Left hindlimb (tissue), 1 donor: ENCODE measurements at places on chromosomes 2 and 18.

DNA sequence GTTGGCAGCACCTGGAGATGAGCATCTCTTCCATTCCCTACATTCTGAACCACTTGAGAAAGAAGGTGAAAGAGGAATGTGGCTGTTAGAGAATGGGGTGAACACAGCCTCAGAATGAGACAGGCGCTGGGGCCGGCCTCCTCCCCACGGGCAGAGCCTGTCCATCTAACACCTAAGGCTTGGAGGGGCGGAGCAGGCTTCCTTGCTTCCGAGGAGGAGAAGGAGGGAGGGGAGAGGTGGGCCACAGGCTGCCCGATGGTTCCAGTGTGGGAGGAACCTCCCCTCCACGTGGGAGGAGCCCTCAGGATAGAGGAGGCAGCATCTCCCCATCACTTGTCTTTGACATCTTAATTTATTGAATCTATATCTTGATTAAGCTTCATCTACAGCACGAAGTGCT is 68.6 kb downstream of the CIB4 start:
- peak; percentile 16 for DNase-seq

DNA sequence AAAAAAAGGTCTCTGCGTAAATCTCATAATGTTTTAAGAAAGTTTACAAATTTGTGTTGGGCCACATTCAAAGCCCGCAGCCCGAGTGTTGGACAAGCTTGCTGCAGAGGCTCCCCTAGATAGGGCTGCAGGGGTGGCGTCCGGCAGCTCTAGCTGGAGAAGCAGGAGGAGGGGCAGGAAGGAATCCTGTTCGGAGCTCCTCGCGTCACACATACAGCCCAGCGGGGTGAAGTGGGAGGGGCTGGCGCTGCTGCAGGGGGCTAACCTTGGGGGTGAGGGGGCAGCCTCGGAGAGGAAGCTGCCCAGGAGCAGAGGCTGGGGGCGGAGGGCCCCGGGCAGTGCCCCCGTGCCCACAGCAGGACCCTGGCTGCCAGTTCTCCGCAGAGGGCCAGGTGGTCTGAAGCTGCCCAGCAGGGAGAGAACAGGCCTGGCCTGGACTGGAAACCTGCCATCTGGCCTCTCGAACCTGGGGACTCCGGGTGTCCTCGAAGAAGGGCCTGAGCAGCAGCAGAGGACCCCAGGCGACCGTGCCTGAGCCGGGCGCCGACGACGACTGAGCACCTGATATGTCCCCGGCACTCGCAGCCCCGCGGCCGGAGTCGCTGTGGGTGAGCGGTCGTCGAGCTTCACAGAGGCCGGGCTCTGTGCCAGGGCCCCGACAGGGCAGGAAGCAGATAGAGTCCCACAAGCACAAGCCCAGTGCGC is 2.6 kb upstream of the GPR35 start:
- peak; percentile 26 for DNase-seq

DNA sequence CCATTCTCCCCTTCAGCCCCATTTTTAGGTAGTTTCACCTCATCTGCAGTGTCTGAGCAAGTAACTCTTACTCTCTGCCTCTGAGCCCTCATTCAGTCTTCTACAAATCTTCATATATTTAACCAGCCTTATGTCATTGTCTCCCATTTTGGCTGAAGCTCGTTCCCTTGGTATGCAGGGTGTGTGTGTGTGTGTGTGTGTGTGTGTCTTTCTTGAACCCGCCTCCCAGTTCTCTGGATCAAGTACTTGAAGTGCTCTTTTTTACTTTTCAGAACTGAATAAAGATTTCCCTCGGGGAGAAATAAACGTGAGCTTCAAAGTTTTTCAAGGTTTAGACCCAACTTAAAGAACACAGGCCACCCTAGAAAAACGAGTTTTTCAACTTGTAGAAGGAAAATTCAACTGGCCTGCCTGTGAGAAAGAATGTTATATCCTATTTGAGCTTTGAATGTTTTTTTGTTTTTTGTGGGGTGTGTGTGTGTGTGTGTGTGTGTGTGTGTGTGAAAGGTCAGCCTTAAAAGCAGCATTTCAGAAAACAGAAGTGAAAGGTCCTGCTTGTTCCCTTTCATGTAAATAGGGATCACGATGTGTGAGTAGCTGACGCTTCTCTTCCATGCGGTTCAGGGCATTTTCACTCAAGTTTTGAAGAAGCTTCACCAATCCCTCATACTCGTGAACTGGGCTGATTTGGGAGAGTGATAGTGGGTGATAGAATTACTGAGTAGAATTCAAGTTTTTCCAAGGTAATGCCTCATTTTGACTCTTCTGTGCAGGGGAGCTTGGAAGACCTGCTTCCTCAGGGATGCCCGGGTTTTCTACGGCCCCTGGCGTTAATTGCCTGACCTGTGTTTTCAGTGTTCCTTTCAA is 50.6 kb upstream of the EML6 start:
- no peak for DNase-seq

GRCh38 chr18:28584731-28585130 is 407.8 kb upstream of the CDH2 start:
- DNase-seq: peak; percentile 30

DNA sequence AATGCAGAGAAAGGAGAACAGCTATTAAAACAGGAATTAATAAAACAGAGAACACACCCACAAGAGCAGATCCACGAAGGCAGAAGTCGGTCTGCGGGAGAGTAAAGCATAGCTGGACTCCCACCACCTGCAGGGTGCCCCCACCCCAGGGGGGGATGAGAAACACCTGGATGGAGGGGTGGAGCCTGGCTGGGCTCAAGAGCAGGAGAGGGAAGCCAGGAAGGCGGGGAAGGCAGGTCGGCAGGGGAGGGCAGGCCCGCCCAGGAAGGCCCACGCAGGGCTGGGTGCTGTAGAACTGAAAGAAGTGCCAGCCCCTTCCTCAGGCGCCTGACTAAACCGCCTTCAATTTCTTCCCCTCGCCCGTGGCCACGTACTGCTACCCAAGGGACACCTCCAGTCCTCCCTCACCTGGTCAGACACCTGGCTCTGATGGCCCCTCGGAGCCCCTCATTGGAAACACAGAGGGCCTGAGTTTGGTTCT is 175.4 kb downstream of the HDAC4 start:
- DNase-seq: peak; percentile 36

DNA sequence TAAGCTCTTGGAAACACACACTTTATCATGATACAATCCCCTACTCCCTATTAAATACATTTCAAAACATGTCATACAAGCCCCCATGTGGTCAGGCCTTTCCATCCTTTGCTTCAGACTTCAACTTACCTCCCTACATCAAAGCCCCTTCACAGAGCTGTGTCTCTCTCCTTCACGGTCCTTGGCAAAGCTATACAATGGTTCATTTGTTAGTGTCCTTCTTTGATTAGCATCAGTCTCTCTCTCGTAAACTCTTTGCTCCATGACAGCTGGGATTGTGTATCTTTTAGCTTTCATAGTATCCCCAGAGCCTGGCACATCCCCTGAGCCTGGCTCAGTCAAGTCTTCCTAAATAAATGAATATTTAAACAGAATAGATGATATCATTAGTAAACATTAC is 25.6 kb upstream of the INSIG2 start:
- no peak for DNase-seq

GRCh38 chr2:100248971-100249370 is 73.3 kb downstream of the LONRF2 start:
- no peak for DNase-seq

GRCh38 chr2:187263675-187264560 is 184.1 kb downstream of the CALCRL start:
- DNase-seq: no peak

DNA sequence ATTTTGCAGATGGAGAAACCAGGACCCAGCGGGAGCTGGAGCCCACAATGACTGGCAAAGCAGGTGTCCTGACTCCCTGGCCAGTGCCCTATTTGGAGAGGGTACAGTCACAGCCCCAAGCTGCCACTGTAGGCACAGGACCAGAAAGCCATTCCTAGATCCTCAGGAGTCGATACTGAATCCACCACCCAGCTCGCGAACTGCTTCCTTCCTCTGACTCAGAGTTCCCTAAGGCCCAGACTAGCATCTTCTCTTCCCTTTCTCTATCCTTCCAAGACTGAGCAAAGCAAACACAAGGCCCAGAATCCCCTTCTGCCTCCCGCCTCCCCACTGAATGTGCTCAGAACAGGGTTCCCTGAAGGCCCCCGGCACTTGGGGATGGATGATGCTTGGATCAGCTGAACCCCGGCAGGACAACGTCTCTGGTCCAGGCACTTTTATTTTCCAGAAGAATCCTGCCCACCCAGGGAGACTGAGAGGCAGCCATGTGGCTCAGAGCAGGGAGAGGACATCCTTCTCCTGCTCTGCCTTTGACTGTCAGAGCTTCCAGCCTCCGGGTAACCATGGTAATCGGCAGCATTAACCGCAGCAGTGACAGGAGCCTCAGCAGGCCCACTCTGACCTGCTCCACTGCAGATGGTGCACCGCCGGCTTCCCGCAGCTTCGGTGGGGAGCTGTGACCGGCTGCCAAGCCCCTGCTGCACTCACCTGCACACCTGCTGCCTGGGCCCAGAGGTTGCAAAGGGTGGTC is 34.8 kb upstream of the KLHL29 start:
- no peak for DNase-seq

DNA sequence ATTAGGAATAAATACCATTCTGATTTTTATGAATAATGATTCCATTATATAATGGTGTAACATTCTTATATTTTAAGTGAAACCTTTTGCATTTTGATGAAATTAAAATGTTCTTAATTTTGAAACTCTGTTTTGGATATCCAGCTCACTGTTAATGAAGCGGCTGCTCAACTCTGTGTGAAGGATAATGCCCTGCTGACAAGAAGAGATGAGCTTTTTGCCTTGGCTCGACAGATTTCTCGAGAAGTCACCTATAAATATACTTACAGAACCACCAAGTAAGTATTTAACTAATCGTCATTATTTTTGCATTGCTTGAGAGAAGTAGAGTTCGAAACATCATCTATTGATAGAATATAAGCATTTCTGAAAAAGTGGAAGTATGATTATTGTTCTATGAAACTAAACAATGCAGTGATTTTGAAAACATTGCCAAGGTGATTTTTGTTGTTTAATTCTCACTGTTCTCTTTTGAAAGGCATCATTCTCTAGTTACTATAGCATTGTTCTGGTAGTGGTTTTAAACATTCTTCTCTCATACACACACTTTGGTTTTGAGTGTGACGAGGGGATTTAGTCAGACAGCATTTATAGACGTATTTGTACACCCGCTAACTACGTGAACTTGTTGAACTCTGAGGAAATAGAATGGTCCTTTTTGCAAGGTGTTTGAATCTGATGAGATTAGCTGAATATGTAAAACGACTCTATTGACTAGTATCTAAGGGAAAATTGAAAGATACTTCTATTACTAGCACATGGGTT is 21.5 kb downstream of the NAB1 start:
- DNase-seq: no peak

DNA sequence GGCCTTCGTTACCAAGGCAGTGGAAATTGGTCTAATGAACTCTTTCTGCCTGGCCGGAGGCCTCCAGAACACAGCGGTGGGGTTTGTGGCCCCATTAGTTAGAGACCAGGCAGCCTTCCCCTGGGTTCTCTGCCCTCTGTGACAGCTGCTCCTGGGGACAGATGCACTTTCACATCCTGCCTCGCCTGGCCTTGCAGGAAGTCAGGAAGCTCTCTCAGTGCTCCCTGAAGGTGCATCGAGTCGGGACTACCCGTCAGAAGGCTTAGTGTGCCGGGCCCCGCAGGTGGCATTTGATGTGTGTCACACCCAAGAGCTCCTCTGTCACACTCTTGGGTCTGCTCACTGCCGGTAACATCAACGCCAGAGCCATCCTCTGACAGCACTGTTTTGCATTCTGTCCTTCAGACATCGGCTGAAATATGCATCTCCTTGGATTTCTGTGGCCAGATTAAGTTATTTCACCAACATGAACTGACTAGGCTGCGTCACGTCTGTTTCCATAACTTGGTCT is 158.3 kb downstream of the LDLRAD4 start:
- DNase-seq: no peak

- DNase-seq: no peak
Observed at GRCh38 chr18:12165038-12165768, 71.6 kb downstream of the ANKRD62 start.

DNA sequence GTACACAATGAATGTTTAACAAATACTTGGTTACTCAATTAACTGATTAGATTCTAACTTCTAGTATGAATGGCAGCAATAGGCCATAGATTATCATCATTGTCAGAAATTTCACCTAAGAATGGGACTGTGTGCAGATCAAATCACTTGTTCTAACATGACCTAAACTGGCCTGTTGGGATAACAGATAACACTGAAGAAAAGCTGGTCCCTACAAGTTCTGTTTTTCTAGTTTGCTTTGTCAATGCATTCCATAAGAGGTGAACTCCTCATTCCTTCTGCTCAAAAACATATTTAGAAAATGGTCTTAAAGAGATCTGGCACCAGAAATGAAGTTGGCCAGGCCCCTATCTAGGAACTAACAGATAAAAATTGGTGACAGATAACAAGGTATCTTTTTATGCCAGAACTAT is 175.4 kb downstream of the THADA start:
- DNase-seq: no peak

DNA sequence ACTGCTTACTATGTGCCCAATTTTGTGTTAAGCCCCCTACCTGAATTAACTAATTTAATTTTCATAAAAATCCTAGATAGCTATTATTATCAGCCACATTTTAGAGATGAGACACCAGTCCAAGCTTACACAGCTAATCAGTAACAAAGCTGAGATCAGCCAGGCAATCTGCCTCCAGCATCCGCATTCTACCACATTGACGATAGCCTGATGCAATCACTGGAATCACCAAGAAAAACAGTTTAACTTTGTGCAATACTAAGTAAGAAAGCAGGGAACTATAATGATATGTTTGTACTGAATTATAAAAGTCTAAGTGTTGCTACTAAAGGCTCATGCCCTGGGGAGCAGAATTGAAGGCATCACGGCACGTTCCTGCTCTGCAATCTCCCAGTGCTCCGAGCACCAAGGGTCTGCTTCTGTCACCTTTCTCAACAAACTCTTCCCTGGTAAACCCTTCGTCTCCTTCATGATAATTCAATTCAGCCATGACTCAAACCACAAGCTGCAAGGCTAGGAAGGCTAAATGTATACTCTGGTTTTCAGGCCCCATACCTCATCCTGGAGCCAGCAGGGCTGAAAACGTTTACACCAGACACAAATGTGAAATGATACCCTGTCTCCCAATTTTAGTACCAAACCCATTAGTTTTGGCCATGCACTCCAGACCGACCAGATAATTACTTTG is 19.4 kb downstream of the KANSL3 start:
- no peak for DNase-seq

DNA sequence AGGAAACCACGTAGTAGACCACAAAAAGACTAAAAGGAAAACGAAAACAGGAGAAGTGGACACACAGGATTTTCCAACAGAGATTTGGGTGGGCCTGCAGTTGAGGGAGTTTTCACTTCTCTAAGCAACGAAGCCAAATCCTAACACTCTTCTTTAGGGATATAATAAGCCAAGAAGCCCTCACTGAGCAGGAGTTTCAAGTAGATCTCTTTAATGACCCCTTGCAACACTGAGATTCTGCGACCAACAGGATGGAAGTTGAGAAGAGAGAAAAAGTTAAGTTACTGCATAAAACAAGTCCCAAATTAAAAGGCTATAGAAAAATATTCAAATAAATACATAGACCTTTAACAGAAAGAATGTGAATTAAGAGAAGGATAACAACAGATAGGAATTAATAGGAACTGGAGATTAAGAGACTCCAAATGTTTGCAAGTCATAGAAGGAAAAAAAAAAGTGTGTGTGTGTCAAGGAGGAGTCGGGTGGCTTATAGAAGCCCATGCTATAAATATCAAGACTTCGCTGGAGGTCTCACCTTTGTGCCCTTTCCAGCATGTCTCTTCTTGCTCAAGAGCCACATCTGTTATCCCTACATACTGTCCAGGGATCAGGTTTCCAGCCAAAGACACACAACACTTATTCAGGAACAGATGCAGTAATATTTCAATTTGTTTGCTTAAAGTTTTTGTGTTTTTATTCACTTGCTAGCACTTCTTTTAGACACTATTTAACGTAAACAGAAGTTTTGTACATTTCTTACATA is 69.4 kb upstream of the ARHGAP28 start:
- DNase-seq: peak; percentile 47

- peak; percentile 51 for DNase-seq
Observed at GRCh38 chr2:237868631-237869342, 9.4 kb downstream of the RAMP1 start.
